Amygdala (tissue), 56 donors: ENCODE measurements at places on chromosomes 13 and 19.

- DNase-seq, result peak; percentile 40
These were observed 28.3 kb downstream of the IL12RB1 start for GRCh38 chr19:18058208-18059009.

DNA sequence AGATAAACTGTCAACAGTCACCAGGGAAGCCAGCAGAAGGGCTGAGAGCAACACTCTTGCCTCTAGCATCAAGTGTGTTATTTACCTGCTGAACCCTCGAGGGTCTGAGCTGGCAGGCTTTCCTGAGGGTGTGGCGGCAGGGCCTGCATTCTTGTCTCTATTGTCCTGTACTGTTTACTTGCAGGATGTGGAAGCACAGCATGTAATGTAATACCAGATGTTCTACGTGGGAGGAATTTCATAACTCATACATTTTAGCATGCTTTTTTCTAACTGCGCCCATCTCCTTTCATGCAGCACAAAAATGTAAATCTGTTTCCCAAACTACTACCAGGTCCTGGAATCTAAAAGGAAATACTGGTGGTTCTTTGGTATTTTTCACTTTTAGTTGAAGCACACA lies 153.1 kb downstream of the RGCC start:
- no peak for DNase-seq

DNA sequence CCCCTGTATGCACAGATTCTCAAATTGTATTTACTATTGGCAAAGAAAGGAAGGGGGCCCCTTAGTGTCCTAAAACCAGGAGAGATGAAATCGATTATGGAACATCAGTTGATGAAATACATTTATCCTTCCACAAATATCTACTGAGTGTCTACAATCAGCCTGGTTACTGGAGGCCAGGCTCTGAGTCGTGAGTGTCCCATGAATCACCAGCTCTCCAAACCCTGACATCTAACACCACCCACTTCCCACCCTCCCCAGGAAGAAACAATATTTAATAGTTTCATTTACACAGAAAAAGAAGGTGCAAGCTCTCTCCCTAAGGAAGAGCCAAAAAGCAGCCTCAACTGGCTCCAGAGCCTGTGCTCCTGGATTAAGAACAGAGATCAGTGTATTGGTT lies 25.2 kb downstream of the KCTD15 start:
- DNase-seq, result no peak

- no peak for DNase-seq
These were observed 28.3 kb downstream of the PIP5K1C start for GRCh38 chr19:3671680-3672574.

GRCh38 chr13:39394796-39395678 lies 208.0 kb downstream of the LHFPL6 start:
- no peak for DNase-seq

DNA sequence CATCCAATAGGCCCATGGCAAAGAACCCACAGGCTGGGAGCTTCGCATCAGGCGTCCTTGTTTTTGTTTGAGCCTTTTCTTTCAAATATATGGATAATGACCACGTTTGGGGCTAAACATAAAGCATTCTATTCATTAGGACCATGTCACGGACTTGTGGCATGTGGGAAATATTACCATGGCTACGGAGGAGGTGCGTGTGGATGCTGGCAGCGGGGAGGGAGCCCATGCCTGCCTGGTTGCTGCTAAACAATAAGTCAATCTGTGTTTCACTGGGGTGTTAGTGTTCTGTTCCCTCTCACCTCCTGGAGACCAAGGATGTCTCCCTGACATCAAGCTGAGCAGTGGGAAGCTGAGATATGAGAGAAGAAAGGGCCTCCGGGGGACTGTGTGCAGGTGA lies 121.1 kb downstream of the IRS2 start:
- no peak for DNase-seq

DNA sequence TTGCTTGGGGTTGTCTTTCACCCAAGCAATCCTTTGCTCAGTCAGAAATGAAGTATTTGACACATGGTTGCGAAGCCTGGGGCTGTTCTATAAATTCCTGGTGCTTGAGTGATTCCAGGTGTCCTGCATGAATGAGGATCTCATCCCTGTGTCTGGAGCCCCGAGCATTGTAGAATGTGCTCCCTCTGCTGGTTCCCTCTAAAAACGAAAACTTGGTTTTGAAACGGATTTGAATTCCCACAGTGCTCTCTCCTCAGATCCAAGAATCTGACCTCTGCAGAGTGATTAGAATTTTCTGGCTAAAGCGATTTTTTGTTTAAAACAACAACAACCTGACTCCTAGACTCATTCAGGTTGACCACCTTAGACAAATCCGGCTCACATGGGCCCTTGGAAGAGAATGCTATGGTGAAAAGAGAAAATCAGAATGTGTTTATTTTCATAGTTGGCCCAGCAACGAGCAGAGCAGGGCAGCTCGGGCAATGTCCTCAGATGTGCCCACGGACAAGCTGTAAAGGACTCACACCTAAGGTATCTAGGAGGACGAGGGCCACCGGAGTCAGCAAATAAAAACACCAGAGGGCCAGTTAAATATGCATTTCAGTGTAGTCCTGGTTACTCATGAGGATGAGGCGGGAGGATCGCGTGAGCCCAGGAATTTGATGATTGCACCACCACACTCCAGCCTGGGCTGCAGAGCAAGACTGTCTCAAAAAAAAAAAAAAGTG lies 8.7 kb upstream of the ATP12A start:
- DNase-seq, result no peak

DNA sequence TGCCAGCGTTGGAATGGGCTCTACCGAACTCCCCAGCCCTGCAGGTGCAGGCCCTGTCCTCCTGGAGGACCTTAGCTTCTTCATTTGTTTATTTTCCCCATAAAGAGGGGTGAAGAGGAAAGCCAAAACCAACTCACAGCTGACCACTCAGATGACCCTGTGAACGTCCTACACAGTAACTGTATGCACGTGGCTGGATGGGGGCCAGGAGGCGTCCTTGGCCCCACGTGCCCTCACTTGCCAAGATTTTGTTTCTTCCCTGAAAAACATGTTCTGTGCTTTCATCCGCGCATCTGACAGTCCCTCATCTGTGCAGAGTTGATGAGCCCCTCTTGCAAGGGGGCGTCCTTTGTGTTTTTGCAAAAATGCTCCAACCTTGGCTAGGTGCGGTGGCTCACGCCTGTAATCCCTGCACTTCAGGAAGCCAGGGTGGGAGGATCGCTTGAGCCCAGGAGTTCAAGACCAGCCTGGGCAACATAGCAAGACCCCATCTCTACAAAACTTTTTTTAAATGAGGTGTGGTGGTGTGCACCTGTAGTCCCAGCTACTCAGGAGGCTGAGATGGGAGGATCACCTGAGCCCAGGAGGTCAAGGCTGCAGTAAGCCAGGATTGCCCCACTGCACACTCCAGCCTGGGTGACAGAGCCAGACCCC lies 5.3 kb upstream of the TEKTIP1 start:
- no peak for DNase-seq

DNA sequence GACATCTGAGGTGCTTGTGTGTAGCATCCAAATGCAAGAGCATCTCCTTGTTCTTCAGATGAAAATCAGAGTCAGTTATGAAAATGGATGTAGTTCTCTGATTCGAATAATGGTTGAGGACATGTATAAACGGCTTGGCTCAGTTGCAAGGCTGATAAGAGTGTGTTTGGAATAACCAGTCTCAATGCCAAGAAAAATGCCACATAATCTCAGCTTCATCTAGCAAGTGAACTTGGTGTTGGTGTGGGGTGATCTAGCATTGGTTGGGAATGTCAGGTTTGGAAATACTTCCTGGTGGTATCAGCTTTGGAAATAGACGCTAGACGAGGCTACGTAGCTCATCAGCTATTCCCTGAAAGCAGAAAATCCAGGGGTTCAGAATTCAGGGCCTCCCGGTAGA lies 362.0 kb downstream of the FGF9 start:
- no peak for DNase-seq

DNA sequence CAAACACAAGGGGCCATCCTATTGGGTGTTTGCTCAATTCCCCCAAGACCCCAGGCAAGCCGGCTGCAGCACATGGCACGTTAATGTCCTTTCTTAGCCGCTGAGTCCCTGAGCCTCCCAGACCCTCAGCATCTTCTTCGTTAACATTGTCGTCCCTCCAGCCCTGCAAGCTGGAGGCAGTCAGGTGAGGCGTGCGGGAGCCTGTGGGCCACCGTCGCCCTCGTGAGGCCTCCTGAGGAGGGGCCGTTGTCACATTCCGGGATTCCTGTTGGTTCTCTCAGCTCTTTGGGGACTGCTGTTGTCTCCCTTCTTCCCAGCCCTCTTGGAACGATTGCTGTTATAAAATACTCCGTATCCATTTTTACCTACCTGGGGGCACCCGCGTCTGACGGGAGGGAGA lies 140.6 kb downstream of the KDM4B start:
- no peak for DNase-seq

- DNase-seq, result no peak
These were observed 30.3 kb downstream of the ADPRHL1 start for GRCh38 chr13:113422807-113423519.

DNA sequence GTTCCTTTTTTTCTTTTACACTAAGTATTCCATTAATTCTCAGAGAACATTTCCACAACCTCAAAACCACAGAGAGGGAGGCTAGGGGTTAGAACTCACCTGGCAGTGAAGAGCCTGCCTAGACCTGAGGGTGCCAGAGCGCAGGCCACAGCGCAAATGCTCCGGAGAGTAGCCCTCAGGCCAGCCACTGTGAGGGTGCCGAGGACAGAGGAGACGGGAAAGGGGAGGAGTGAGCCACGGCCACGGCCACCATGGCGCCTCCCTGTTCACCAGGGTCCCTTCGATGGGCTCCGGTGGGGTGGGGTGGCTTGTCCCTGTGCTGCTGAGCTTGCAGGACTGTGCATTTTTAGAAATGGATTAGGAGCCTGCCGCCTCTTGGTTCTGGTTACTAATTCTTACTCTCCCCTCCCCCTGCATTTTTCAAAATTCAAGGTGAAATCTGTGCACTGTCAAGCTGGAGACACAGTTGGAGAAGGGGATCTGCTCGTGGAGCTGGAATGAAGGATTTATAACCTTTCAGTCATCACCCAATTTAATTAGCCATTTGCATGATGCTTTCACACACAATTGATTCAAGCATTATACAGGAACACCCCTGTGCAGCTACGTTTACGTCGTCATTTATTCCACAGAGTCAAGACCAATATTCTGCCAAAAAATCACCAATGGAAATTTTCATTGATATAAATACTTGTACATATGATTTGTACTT lies 58.8 kb downstream of the GGACT start:
- DNase-seq, result no peak

GRCh38 chr13:30982506-30982905 lies 50.0 kb downstream of the TEX26 start:
- DNase-seq, result no peak

- DNase-seq, result no peak
These were observed 20.9 kb downstream of the TECR start for GRCh38 chr19:14550201-14550754.

DNA sequence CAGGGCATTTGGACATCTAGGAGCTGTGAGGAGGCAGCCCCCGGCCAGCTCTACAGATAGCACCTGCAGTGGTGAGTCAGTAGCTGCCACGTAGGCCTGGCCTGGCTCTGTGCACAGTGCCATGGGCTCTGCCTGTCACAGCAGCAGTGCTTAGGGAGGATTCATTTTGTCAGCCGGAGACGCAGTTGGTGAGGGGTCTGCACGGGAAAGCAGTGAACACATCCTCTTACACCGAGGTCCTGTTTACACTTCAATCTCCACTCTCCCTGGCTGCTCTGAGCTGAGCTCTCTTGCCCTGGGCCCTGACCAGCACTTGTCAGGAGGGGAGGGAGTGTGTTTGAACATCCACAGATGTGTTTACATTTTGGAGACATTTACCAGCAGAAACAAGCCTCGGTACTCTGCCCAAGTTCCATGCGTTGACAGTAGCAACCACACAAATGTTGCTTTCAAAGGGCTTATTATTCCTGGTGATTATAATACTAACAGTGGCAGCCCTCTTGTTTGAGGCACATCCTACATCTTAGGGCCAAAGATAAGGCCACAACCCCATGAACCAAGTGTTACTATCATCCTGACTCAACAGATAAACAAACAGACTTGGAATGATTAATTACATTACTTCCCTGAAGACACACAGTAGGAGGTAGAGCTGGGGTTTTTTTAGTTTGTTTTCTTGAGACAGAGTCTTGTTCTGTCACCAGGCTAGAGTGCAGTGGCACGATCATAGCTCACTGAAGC lies 148.9 kb downstream of the USP12 start:
- DNase-seq, result no peak

- DNase-seq, result no peak
These were observed 392.8 kb downstream of the SLITRK6 start for GRCh38 chr13:85406269-85406975.

GRCh38 chr19:1624458-1624857 lies 19.2 kb upstream of the UQCR11 start:
- DNase-seq, result peak; percentile 9

GRCh38 chr13:39144391-39144790 lies 106.1 kb downstream of the NHLRC3 start:
- DNase-seq, result no peak

GRCh38 chr19:8210421-8211101 lies 1.4 kb downstream of the CERS4 start:
- no peak for DNase-seq

DNA sequence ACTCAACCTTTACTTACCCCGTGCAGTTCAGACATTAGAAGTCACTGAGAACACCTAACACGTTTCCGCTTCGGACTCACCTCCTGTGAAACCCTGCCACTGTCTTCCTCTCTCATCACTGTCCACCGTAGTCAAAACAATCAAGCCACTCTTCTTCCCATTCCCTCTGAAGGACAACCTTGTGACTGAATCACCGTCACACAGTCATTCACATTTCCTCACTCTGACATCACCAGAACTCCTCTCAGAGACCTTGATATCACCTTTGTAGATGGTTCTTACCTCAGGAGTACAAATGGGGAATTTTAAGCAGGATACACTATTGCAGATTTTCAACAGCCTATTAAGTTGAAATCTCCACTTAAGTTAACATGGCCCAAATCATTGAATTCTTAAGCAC lies 1.3 kb upstream of the KBTBD6 start:
- DNase-seq, result no peak

- no peak for DNase-seq
These were observed 822 bp upstream of the ZNF274 start for GRCh38 chr19:58181902-58182576.

GRCh38 chr19:45440873-45441654 lies 17.3 kb upstream of the ERCC1 start:
- DNase-seq, result no peak

DNA sequence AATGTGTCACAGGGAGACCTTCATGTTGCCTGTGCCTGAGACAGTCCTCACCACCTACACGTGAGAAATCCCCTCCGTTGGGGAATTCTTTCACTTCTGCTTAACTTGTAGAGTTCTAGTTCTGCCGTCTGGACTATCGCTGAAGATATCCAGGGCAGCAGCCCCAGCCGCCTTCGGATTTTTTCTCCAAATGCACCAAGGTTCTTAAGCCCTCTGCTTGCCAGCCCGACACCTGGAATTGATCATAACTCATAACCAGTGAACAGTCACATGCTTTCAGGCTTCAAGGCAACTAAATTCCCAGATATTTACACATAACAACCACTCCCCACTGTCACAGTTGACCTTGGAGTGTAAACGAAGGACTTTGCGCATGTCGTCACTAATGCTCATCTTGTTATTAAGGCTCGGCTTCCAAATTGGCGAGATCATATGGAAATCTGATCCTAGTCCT lies 114.4 kb downstream of the RAB20 start:
- DNase-seq, result no peak
